H1 (cell line): ENCODE measurements at places on chromosomes 2 and 18.

DNA sequence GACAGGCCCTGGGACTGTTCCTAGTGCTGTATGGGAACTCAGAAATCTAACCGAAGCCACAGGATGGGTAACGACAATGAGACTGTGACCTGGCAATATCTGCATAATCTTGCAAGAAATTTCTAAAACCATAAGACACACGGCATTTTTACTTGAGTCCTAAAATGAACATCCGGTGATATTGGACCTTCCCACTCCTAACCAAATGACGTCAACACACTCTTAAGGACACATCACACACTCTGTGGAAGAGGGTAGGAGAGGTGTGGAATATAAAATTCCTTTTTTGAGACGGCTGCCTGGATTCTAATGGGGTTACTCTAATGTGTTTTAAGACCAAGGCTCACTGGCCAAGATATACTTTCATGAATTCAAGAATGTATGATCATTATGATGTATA, 195.9 kb downstream of the SLC8A1 start:
- no peak for DNase-seq

- DNase-seq: no peak
Observed at GRCh38 chr2:25000503-25001324, 29.0 kb upstream of the DNAJC27 start.

DNA sequence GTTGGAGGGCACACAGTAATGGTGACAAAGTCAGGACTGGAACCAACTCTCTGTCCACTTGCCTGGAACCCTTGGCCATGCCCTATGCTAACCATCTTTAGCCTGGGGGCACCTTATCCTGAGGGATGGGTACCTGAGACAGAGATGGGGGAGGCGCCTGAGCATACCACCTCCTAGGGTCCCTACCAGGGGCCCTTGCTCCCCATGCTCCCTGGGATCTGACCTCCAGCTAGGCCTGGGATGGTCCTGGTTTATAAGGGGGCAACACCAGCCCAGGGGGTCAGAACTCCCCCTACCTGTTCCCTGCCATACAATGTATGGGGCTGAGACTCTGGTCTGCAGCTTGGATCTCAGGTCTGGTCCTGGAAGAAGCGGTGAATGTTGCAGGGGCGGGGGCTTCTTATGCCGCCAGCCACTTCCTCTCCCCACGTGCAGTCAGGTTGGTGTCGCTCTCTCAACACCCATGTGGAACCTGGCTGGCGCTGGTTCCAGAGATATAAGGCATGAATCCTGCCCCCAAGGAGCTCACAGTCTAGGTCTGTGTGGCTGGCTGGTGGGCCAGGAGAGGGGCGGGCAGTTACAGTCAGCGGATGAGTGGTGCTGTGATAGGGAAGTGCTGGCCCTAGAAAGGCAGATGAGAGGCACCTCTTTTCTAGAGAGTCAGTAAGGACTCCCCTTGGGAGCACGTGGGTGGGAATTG, 3.8 kb upstream of the TOGARAM2 start:
- DNase-seq: no peak

DNA sequence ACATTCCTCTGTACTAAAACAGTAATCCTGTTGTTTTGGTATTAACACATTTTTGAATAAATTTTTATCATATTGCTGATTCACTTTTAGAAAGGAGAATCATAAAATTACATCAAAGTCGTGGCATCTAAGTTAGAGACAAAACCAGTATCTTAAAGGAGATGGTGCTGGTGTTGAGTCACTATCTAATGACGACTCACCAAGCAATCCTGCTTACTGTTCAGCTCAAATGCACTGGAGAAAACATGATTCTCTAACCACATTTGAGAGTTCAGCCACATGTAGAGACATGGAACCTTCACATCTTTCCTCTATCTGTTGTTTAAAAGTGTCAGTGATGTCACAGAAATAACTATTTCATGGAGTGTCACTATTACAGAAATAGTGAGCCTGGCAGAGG, 473.8 kb downstream of the TGIF1 start:
- no peak for DNase-seq

DNA sequence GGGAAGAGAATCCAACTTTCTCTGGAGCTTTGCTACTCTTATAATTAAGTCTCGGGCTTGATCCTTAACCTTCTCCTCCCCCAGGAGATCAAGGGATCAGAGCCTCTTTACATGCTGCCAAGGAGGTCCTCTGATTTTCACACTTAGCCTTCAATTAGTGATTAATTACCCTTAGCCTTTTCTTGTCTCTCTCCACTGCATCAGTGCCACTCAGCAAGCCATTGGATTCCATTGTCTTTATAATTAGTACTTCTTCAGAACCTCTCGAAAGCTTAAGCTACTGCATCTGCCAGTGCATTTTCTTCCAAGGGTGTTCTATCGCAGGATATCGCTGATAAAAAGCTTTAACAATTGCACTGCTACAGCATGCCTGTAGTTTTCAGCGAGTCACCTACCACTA, 477.0 kb upstream of the MEIS1 start:
- no peak for DNase-seq

DNA sequence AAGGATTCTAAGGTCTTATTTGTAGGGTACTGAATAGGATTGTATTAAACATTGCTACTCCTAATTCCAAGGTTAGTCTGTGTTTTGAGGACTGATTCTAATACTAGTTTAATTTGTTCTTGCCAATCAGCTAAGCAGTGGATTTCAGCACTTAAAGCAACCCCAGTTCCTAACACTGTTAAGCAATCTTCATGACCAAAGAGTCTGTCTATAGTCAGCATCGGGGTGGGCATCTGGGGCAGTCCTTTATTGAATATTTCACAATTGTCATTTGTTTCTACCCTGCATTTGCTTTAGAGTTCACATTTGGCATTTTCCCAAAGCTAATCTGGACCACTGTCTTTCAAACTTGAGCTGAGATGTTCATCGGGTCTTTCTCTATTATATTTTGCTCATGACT, 248.0 kb upstream of the TANK start:
- DNase-seq: no peak

GRCh38 chr2:61995515-61995914, 90.0 kb downstream of the COMMD1 start:
- DNase-seq: no peak

DNA sequence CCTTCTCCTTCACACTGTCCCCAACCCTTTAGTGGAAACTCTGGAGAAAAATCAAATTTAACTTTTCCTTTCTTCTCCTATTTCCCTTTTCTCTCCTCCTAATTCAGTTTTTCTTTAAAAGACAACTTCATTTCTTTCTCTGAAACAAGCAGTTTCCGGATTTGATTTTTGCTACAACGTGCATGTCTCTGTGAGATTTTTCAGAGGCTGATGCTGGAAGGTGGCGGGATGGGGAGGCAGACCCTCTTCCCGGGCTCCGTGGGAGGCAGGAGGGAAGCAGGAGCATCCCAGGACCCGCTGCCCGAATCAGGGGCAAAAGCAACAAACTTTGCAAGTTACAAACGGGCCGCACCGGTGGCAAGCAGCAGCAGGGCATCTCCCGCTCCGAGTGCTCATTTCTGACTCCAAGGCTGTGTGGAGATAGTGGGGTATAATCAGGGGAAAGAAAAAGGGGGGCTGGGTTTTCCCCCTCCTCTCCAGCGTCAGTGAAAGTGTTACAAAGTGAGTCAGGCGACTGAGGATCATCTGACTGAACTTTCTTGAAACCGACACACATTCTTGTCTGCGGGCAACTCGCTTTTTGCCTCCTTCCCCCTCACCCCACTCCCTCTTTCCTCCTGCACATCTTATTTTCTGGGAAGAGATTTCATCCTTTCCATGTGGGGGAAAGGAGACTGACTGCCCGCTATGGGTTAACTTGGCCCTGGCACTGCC, 6.4 kb downstream of the ZEB2 start:
- no peak for DNase-seq

GRCh38 chr2:15048000-15048399, 415.5 kb downstream of the LRATD1 start:
- no peak for DNase-seq

GRCh38 chr2:230411570-230412370, 4.2 kb upstream of the SP100 start:
- DNase-seq: no peak

- no peak for DNase-seq
Observed at GRCh38 chr2:86027196-86027921, 78.3 kb downstream of the POLR1A start.

GRCh38 chr2:172046080-172046678, 39.1 kb upstream of the DLX1 start:
- no peak for DNase-seq

DNA sequence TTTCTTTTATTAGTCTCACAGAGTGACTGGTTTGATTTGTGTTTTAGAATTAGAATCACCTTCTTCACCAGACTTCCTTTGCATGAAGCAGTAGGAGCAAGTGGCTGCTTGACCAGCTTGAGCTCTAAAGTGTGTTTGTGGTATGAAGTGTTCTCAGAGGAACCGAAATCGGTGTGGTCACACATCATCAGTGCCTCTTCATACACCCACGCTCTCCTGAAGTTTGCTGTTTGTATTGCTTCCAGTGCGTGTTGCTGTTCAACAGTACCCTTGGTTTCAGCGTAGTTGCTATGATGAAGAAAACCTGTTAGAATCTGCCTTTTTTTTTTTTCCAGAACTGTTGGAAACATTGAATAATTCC, 77.9 kb downstream of the LIMS1 start:
- DNase-seq: no peak

- no peak for DNase-seq
Observed at GRCh38 chr2:162293122-162293786, 25.2 kb downstream of the IFIH1 start.

- DNase-seq: no peak
Observed at GRCh38 chr2:63544017-63544627, 44.2 kb downstream of the WDPCP start.

DNA sequence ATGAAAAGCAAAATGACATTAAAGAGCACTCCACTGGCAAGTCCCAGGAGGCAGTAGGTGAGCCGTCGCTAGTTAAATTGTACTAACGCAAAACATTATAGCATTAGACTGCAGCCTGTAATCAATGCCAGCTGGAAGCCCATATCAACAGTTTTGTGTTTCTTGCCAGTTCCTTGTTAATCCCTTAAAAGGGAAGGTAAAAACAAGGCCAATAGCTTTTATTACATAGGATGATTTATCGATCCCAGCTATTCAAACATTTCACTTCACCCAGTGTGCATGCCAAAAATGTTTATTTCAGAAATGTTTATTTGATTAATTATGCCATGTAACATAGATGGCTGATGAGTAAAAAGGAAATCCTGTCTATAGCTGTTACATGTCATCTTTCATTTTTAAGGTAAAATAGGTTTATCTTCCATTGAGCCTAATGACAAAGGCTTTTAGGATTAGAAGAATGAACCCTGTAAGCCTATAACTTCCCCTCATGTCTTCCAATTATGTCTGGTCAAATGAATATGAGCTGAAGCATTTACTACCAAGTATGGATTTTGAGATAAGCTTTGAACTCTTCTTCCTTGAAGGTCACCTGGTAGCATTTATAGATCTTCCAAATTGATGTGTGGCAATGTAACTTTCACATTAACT, 591.2 kb downstream of the RNF144A start:
- no peak for DNase-seq

GRCh38 chr2:215898363-215898762, 115.0 kb downstream of the MREG start:
- no peak for DNase-seq

- no peak for DNase-seq
Observed at GRCh38 chr2:206198677-206199076, 39.0 kb downstream of the EEF1B2 start.

- DNase-seq: no peak
Observed at GRCh38 chr2:48253301-48253700, 276.7 kb upstream of the STON1 start.

DNA sequence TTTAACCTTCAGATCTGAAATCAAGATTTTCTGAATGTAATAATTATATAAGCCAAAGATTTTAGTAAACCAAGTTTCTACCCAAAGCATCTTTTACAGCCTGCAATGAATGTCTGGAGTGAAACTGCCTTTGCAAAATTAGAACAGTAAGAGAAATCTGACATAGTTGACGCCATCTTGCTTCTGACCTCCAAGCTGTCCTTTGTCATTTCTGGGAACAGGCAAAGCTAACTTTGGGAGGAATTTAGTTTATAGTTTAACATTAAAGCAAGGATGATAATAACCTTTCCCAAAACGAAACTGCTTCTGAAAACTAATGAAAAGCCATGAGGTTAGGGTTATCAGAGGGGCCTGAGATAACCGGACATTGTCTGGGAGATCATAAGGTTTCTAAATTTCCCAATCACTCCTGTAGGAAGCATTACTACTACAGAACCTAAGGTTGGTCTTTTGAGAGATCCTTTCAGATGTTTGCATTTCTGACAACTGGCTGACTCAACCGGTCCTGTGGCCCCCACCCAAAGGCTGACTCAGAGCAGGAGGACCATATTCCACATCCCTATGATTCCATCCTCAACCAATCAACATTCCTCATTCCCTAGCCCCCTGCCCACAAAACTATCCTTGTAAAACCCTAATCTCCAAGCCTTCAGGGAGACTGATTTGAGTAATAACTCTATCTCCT, 124.5 kb downstream of the TMEM131 start:
- DNase-seq: no peak

- no peak for DNase-seq
Observed at GRCh38 chr2:157685572-157685971, 56.9 kb upstream of the ACVR1C start.

- no peak for DNase-seq
Observed at GRCh38 chr18:79204889-79205807, 136.0 kb downstream of the ATP9B start.

DNA sequence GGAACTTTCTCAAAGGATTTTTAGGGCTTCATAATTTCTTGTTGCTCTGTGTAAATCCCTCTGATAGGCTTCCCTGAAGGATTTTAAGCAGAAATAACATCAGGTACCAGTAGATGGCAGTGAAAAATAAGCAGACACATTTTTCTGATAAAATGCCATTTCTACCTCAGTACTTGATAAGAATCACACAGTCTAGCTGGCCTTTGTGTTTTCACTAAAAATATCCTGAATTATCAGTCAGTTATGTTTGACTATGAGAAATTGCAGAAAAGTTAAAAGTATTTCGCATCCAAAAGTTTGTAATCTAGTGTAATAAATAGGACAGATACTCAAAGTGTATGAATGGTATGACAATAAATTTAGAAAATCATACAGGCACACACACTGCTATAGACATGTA, 68.7 kb downstream of the DNAJC10 start:
- no peak for DNase-seq

DNA sequence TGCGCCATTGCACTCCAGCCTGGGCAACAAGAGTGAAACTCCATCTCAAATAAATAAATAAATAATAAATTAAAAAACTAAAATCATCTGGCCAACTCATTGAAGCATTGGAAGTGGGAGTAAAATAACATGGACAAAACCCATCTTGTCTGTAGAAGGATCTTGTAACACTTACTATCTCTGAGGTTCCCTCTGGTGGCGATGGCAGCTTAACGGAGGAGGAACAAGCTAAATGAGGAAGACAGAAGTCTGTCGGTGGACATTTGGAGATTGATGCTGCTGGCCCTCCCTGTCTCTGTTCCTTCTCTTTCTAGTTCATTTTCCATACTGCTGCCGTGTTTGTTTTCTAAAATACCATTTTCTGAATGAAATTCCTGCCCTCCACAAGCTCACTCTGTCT, 43.4 kb downstream of the ZCCHC2 start:
- DNase-seq: no peak

GRCh38 chr2:134679745-134680144, 39.1 kb downstream of the TMEM163 start:
- no peak for DNase-seq

GRCh38 chr2:207054521-207054920, 111.2 kb downstream of the KLF7 start:
- DNase-seq: no peak
